ENCODE measurements at places on chromosomes 16 and 17.

- no peak for DNase-seq
Observed at GRCh38 chr17:56142781-56143180, 10.5 kb upstream of the ANKFN1 start.

- DNase-seq: no peak
Observed at GRCh38 chr17:75041656-75042280, 5.0 kb downstream of the ATP5PD start.

- peak; percentile 7 for DNase-seq
Observed at GRCh38 chr17:43377056-43377810, 21.6 kb upstream of the ARL4D start.

DNA sequence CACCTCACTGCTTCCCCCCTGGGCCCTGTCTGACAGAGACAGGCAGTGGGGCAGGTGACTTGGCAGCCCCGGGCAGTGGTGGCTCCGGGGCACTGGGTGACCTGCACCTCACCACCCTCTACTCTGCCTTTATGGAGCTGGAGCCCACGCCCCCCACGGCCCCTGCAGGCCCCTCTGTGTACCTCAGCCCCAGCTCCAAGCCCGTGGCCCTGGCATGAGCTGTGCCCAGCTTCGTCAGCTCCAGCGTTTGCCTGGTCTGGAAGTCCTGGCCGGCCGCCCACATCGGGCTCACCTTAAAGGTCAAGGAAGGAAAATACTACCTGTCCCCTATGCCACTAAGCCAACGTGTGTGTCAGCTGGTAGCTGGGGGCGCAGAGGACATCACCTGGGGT, 15.2 kb downstream of the UNC119 start:
- no peak for DNase-seq

GRCh38 chr16:56977216-56977615, 12.1 kb upstream of the NLRC5 start:
- no peak for DNase-seq

DNA sequence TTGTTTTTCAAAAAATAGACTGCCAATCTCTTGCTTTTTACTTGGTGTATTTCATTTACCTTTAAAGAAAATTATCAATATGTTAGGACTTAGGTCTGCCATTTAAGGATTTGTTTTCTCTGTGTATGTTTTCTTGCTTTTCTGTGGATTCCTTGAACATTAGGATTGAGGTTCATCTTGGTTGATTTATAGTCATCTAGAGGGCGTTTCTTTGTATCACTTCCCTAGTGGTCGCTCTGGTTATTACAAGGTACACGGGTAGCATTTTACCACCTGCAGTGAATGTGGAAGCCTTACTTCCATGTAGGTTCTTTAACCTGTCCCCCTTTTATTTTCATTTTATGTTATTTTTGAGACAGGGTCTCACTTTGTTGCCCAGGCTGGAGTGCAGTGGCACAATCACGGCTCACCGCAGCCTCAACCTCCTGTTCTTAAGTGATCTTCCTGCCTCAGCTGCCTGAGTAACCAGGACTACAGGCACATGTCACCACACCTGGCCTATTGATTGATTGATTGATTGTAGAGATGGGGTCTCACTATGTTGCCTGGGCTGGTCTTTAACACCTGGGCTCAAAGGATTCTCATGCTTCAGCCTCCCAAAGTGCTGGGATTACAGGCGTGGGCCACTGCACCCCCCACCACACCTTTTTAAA, 35.2 kb upstream of the CBX4 start:
- DNase-seq: no peak

- DNase-seq: no peak
Observed at GRCh38 chr17:2082003-2082781, 27.3 kb downstream of the HIC1 start.

DNA sequence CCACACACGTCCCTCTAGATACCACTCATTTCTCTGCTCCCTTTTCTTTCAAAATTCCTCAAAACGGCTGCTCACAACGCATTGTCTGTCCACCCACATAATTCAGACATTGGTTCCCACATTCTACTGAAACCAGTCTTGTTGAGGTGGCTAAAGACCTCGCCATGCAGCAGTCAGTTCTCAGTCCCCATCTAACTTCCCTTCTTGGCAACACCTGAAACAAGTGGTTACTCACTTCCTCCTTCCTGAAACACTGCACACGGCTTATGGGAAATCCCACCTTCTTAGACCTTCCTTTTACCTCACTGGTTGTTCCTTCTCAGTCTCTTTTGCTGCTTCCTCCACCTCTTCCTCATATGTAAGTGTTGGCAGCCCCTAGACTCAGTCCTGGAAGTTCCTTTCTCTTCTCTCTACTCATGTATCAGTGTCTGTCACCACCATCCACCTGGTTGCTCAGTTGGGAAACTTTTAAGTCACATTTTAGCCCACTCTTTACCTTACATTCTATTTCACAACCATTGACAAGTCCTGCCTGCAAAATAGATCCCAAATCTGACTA, 277.1 kb downstream of the CEP112 start:
- no peak for DNase-seq

GRCh38 chr16:89039756-89040155, 53.9 kb upstream of the ACSF3 start:
- no peak for DNase-seq

- no peak for DNase-seq
Observed at GRCh38 chr17:28580959-28581358, 4.3 kb upstream of the ALDOC start.

- DNase-seq: no peak
Observed at GRCh38 chr17:74283371-74283673, 9.3 kb downstream of the DNAI2 start.

- DNase-seq: no peak
Observed at GRCh38 chr17:31491376-31492131, 100.1 kb downstream of the RAB11FIP4 start.

GRCh38 chr17:50642071-50642721, 7.5 kb downstream of the ABCC3 start:
- DNase-seq: no peak

- peak; percentile 86 for DNase-seq
Observed at GRCh38 chr17:50289991-50290702, 15.9 kb downstream of the TMEM92 start.

DNA sequence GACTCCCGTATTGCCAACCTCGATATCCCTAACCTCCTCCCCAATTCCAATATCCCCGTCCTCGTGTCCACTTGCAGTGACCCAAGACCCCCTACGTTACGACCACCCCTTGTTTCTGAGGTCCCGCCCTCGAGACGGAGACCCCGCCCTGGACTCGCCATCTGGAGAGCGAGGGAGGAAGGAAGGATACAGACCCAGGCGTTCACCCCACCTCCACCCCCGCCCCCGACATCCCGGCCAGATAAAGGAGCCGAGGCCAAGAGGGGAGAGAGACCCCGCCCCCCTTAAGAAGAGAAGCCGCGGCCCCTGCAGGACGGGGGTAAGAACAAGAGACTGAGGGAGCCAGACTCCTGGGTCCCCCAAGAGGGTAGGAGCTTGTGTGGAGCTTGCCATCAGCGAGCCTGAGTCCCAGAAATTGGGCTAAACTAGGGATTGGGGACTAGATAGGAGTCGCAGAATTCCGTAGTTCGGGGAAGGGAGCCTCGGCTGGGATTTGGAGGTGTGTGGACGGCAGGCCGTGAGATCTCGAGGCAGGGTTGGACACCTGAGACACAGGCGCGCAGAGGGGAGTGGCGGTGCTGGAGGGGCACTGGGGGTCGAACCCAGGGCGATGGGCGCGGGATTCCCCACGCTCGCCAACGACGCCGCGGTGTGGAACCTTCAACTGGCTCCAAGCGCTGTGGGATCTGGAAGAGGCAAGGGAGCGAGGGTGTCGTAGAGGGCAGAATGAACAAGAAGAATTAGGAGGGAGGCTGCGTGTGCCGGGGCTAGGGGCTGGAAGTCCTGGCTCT, at the start of gene BCL6B:
Gene BCL6B (plus strand): TSS at position 270 of the 791 bp plus-strand sequence. CDS start 622 bp downstream, outside the sequence.
- DNase-seq: peak; percentile 27

DNA sequence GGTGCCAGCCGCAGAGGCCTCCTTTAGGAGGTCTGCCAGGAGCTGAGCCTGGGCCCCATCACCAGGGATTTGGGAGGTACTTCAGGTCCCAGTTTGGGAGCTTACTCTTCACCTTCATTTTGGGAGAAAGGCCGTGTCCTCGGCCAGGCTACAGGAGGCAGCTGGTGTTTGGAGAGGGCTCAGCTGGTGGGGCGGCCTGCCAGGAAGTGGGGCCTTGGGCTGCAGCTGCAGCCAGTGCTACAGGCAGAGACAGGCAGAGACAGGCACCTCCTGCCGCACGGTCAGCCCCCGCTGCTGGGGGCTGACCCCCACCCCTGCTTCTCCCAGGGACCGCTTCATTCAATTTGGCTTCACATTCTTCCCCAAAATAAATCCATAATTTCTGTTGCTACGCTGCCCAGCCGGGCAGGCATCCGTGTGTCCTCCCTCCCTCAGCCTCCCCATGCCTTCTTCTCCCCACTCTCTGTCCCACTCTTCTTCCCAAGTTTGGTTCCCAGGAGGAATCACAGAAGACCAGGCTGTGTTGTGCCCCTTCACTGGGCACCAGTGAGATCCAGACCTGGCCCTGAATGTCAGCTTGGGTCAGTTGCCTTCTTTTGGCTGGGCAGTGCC, 6.1 kb downstream of the TMEM235 start:
- no peak for DNase-seq

GRCh38 chr17:77437017-77437416, 296.2 kb downstream of the SEC14L1 start:
- DNase-seq: peak; percentile 68

- no peak for DNase-seq
Observed at GRCh38 chr16:61681673-61682072, 354.6 kb downstream of the CDH8 start.

DNA sequence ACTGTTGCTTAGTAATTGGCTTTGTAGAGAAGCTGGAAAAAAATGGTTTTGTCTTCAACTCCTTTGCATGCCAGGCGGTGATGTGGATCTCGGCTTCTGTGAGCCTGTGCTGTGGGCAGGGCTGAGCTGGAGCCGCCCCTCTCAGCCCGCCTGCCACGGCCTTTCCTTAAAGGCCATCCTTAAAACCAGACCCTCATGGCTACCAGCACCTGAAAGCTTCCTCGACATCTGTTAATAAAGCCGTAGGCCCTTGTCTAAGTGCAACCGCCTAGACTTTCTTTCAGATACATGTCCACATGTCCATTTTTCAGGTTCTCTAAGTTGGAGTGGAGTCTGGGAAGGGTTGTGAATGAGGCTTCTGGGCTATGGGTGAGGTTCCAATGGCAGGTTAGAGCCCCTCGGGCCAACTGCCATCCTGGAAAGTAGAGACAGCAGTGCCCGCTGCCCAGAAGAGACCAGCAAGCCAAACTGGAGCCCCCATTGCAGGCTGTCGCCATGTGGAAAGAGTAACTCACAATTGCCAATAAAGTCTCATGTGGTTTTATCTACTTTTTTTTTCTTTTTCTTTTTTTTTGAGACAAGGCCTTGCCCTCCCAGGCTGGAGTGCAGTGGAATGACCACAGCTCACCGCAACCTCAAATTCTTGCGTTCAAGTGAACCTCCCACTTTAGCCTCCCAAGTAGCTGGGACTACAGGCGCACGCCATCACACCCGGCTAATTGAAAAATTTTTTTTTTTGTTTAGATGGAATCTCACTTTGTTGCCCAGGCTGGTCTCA, 6.2 kb upstream of the TMEM235 start:
- DNase-seq: no peak

- DNase-seq: no peak
Observed at GRCh38 chr17:32388613-32389459, 38.9 kb downstream of the ZNF207 start.

GRCh38 chr17:3986939-3987335, 22.7 kb upstream of the ATP2A3 start:
- DNase-seq: no peak

DNA sequence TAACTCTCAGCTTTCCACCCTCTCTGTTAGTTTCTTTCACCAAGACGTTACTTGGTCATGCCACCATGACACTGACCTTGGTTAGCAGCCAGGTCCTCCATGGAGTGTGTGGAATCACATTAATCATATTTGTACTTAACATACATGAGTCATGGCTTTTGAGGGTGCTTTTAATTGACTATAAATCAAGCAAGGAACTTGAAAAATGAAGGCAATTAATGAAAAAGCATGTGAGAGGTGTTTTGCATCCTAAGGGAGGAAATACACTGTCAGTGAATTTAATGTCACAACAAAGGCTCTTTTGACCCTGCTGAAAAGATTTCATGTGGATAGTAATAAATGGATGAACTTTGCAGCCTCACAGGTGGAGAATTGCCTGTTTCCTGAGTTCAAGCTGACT, 240.7 kb downstream of the CDH13 start:
- DNase-seq: peak; percentile 17

DNA sequence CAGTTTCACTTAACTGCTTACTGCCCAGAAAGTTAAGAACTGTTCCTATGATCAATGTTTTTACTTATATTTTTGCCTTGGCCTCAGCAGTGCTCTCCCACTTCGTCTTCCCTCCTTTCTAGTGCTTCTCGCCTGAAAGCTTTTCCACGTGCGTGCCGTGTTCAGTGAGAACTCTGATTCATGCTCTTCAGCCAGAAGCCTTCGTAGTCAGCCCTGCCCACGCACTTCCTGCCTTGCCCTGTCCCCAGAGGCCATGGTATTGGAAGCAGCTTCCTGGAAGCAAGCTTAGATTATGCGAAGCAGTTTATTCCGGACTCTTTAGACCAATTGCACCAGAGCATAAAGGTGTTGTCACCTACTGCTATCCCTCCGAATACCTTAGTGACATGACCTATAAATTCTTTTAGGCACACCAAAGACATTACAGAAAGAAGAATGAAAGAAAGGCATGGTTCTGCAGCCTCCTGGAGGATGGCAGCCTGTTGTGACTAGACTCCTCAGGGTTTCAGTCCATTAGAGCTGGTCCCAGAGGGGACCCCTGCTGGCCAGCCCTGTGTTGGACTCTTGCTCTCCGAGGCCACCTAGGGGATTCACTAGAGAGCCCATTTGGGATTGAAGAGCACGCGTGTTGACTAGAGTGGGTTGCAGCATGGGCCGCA, 105.2 kb downstream of the RPTOR start:
- peak; percentile 50 for DNase-seq

DNA sequence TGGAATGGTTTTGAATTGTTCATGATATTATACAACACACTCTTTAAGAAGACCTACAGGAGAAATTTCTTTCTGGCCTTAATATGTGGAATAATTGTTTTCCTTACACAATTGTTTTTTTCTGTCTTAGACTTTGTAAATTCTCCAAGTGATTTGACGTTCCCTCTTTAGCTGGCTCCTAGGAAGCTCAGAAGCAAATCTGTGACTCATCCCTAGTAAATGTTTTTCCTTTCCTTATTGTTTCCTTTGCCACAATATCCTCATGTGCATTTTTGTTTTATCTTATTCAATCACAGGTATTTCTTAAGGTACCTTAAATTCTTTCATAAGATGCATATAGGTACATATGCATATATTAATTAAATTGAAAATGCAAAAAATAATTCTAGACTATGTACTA, 13.5 kb downstream of the KIAA0753 start:
- DNase-seq: no peak

DNA sequence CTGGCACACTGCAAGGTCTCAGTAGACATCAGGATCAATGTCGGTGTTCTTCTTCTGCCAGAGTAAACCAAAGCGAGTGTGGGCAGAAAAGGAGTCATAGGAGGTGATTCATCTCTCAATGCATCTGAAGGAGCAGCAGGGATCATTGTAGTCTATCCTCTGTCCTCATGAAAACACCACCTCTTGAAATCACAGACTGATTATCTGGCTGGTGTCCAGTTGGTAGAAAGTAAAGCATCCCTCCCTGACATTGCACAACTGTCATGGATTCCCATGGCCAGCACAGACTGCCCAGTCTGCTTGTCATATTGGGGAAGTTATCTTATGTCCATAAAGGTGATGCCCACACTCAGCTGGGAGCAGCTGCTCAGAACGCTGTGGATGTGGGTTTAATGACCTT, 74.1 kb downstream of the ABCC12 start:
- no peak for DNase-seq

- DNase-seq: peak; percentile 26
Observed at GRCh38 chr16:71807905-71808592, 585 bp downstream of the AP1G1 start.

GRCh38 chr17:42275527-42276358, 448 bp downstream of the STAT5B start:
- DNase-seq: peak; percentile 54
